ENCODE measurements at places on chromosomes 13 and 19. TPM values are rescaled to one million over a fixed set of nuclear protein-coding genes. Genes with fewer than 3 reads are reported as not detected.

DNA sequence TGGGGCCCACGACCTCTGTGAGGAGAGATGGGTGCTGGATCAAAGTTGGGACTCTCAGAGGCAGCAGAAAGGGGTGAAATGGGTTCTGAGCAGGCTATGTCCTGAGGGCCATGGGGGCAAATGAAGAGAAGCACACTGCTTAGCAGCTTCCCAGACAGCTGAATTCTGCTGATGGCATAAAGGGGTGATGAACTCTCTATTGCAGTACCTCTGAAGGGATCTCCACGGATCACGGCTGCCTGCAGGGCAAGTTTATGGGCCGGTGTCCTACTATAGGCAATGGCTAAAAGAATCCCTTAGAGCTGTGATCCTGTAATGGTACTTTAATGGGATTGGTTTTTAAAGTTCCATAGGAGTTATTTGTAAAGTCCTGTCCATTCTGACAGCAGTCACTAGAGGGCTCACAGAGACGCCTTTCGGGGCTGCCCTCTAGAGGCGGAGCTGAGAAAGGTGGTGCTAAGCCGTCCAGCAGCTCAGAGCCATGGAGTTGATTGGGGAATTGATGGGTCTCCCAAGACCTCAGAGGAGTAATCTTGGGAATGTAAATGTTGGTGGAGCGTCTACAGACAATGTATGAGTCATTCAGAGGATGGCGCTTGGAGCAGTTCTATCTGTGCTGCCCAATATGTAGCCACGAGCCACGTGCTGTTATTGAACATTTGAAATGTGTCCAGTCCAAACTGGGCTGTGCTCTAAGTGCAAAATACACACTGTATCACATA lies 287.3 kb downstream of the COG6 start:
- H3K27me3 ChIP-seq = no peaks in the 10 kb centered on the region
- H3K4me1 ChIP-seq = no peaks in the 10 kb centered on the region
- H3K36me3 ChIP-seq = no peaks in the 10 kb centered on the region
- no peak overlapping the region for H3K4me3 ChIP-seq
- peak; percentile 79 for DNase-seq
- H3K27ac ChIP-seq = no peak overlapping the region

GRCh38 chr19:38385804-38386257 lies 2.0 kb downstream of the GGN start:
- no peak overlapping the region for H3K27ac ChIP-seq
- H3K4me3 ChIP-seq = no peak overlapping the region
- peaks cover 23% of the 10 kb centered on the region for H3K4me1 ChIP-seq
- no peak for DNase-seq
- no peaks in the 10 kb centered on the region for H3K27me3 ChIP-seq
- H3K36me3 ChIP-seq = no peaks in the 10 kb centered on the region

- H3K27me3 ChIP-seq = no peaks in the 10 kb centered on the region
- H3K27ac ChIP-seq = no peak overlapping the region
- no peaks in the 10 kb centered on the region for H3K36me3 ChIP-seq
- no peak overlapping the region for H3K4me3 ChIP-seq
- no peaks in the 10 kb centered on the region for H3K4me1 ChIP-seq
- DNase-seq = no peak
These were observed 38.4 kb downstream of the RFX2 start for GRCh38 chr19:6071875-6072274.

- H3K4me3 ChIP-seq = no peak overlapping the region
- DNase-seq = no peak
- H3K27me3 ChIP-seq = no peaks in the 10 kb centered on the region
- H3K27ac ChIP-seq = no peak overlapping the region
- H3K4me1 ChIP-seq = peaks cover 2% of the 10 kb centered on the region
These were observed 6.3 kb upstream of the RDH13 start for GRCh38 chr19:55068950-55069864.

DNA sequence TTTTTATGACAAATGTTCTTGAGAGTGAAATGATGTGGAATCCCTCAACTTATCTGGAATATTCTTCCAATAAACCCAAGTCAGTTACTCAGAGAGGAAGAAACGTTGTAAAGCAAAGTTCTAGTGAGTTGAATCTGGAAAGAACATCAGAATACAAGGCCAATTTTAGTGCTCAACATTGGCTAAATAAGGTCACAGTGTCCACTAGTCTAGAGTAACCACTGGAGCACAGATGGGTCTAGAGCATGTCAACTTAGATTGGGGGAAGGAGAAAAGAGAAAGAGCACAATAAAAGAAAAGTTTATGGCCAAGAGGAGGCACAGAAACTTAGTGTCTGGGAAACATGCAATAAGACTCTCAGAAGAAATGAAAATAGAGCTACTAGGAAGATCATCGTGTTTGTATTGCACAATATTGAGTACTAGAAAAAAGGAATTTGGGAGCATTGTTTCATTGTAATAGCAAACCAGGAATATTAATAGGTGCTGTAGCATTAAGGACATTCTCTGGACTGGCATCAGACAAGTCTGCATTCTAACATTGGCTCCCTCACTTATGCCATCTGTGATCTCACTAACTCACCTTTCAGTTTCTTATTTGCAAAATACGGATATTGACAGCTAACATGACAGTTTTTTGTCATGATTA lies 1318.5 kb downstream of the PCDH9 start:
- H3K4me1 ChIP-seq = peaks cover 4% of the 10 kb centered on the region

GRCh38 chr13:20714161-20714560 lies 10.7 kb downstream of the IL17D start:
- H3K4me3 ChIP-seq = no peak overlapping the region
- H3K4me1 ChIP-seq = peaks cover 11% of the 10 kb centered on the region
- H3K27me3 ChIP-seq = no peaks in the 10 kb centered on the region
- no peaks in the 10 kb centered on the region for H3K36me3 ChIP-seq
- H3K27ac ChIP-seq = peak overlapping the region; percentile 78
- DNase-seq = no peak

GRCh38 chr13:86960876-86961275 lies 710.3 kb upstream of the SLITRK5 start:
- no peaks in the 10 kb centered on the region for H3K36me3 ChIP-seq
- no peaks in the 10 kb centered on the region for H3K4me1 ChIP-seq
- no peak for DNase-seq

DNA sequence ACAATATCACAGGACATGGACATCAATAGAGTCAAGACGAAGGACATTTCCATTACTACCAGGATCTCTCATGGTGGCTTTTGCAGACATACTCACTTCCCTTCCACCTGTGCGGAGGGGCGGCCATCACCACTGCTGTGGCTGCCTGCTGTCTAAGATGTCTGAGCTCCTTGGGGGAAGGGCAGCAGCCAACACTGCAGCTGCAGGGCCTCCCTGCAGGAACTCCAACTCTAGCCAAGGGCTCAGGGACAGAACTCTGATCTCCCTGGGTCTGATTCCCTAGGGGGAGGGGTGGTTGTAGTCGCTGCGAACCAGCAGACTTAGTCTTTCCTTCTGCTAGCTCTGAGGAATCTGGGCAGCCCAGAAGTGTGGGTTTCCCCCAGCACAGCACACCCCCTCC lies 78.9 kb upstream of the ANKRD10 start:
- no peaks in the 10 kb centered on the region for H3K4me1 ChIP-seq
- DNase-seq = no peak
- H3K4me3 ChIP-seq = no peak overlapping the region
- H3K27ac ChIP-seq = no peak overlapping the region

- no peaks in the 10 kb centered on the region for H3K27me3 ChIP-seq
- DNase-seq = no peak
- no peak overlapping the region for H3K27ac ChIP-seq
- H3K4me3 ChIP-seq = no peak overlapping the region
These were observed 67.4 kb downstream of the GGACT start for GRCh38 chr13:100520936-100521850.

- H3K36me3 ChIP-seq = no peaks in the 10 kb centered on the region
- no peaks in the 10 kb centered on the region for H3K27me3 ChIP-seq
- H3K4me1 ChIP-seq = peaks cover 8% of the 10 kb centered on the region
- no peak for DNase-seq
- peak overlapping the region; percentile 15 for H3K27ac ChIP-seq
- H3K4me3 ChIP-seq = no peak overlapping the region
These were observed 9.2 kb upstream of the CLIP3 start for GRCh38 chr19:36041831-36042230.

GRCh38 chr13:53137779-53138178 lies 109.2 kb downstream of the OLFM4 start:
- no peak overlapping the region for H3K4me3 ChIP-seq
- DNase-seq = no peak
- no peaks in the 10 kb centered on the region for H3K27me3 ChIP-seq
- H3K27ac ChIP-seq = no peak overlapping the region
- no peaks in the 10 kb centered on the region for H3K36me3 ChIP-seq

DNA sequence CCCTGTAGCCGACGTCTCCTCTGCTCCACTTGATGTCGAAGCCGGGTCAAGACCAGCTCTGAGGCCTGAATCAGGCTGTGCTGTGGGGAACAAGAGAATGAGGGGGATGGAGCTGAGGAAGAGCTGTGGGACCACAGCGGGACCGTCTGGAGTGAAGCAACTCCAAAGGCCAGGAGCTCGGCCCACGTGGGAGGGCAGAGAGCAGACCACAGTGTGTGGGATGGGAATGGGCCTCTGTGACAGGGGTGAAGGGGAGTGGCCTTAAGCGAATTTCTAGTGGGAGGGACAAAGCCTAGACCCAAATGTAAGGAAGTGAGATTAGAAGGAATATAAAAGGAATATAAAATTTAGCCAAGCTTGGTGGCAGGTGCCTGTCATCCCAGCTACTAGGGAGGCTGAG lies 3.8 kb upstream of the SLC8A2 start:
- no peaks in the 10 kb centered on the region for H3K27me3 ChIP-seq
- H3K4me1 ChIP-seq = peaks cover 13% of the 10 kb centered on the region

GRCh38 chr19:47056411-47056810 lies 8.0 kb upstream of the TMEM160 start:
- no peaks in the 10 kb centered on the region for H3K4me1 ChIP-seq
- H3K4me3 ChIP-seq = no peak overlapping the region
- no peak for DNase-seq
- no peaks in the 10 kb centered on the region for H3K27me3 ChIP-seq
- no peak overlapping the region for H3K27ac ChIP-seq
- H3K36me3 ChIP-seq = no peaks in the 10 kb centered on the region

GRCh38 chr19:55173714-55174409 lies 6.2 kb downstream of the SYT5 start:
- peak; percentile 77 for DNase-seq
- H3K36me3 ChIP-seq = no peaks in the 10 kb centered on the region
- peaks cover 4% of the 10 kb centered on the region for H3K4me1 ChIP-seq
- no peaks in the 10 kb centered on the region for H3K27me3 ChIP-seq

DNA sequence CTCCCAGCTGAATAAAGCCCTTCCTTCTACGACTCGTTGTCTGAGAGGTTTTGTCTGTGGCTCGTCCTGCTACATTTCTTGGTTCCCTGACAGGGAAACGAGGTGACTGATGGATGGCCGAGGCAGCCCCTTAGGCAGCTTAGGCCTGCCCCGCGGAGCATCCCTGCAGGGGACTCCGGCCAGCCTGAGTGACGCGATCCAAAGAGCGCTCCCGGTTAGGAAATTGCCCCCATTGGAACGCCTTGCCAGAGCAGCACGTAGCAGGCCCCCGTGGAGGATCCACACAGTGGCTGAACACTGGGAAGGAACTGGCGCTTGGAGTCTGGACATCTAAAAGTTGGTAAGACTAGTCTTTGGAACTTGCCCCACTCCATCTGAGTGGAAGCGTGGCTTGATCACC lies 296.8 kb upstream of the SGCG start:
- no peak overlapping the region for H3K27ac ChIP-seq
- H3K27me3 ChIP-seq = no peaks in the 10 kb centered on the region
- no peaks in the 10 kb centered on the region for H3K36me3 ChIP-seq
- DNase-seq = no peak
- H3K4me3 ChIP-seq = no peak overlapping the region

GRCh38 chr19:2166741-2167738 lies 3.3 kb downstream of the DOT1L start:
- no peak overlapping the region for H3K4me3 ChIP-seq
- no peaks in the 10 kb centered on the region for H3K36me3 ChIP-seq
- peaks cover 64% of the 10 kb centered on the region for H3K4me1 ChIP-seq
- peak overlapping the region; percentile 89 for H3K27ac ChIP-seq

- DNase-seq = no peak
- no peaks in the 10 kb centered on the region for H3K27me3 ChIP-seq
- no peaks in the 10 kb centered on the region for H3K4me1 ChIP-seq
- H3K27ac ChIP-seq = no peak overlapping the region
These were observed 243.5 kb downstream of the ITGBL1 start for GRCh38 chr13:101695870-101696516.

DNA sequence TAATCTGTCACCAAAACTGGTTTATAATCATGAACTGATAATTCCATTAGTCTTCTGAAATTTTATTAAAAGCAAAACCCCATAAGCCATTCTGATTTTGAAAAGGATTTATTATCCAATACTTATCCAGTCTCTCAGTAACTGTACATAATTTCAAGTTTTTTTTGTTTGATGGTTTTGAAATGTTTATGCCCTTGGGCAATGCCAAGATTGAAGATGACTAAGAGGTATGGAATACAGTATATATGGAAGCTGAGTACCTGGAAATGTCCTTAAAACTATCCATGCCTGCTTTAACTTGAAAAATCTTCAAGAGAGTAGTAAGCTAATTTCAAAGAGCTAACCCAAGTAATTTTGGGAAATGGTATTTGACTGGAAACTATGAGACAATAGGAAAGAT lies 1.8 kb upstream of the NEK5 start:
- no peak for DNase-seq
- no peaks in the 10 kb centered on the region for H3K4me1 ChIP-seq
- H3K36me3 ChIP-seq = no peaks in the 10 kb centered on the region

- peak overlapping the region; percentile 99 for H3K27ac ChIP-seq
- peaks cover 20% of the 10 kb centered on the region for H3K4me1 ChIP-seq
- H3K27me3 ChIP-seq = no peaks in the 10 kb centered on the region
- H3K36me3 ChIP-seq = no peaks in the 10 kb centered on the region
- H3K4me3 ChIP-seq = peak overlapping the region; percentile 100
These were observed 1.4 kb downstream of the ANKRD10 start for GRCh38 chr13:110913322-110914080.

DNA sequence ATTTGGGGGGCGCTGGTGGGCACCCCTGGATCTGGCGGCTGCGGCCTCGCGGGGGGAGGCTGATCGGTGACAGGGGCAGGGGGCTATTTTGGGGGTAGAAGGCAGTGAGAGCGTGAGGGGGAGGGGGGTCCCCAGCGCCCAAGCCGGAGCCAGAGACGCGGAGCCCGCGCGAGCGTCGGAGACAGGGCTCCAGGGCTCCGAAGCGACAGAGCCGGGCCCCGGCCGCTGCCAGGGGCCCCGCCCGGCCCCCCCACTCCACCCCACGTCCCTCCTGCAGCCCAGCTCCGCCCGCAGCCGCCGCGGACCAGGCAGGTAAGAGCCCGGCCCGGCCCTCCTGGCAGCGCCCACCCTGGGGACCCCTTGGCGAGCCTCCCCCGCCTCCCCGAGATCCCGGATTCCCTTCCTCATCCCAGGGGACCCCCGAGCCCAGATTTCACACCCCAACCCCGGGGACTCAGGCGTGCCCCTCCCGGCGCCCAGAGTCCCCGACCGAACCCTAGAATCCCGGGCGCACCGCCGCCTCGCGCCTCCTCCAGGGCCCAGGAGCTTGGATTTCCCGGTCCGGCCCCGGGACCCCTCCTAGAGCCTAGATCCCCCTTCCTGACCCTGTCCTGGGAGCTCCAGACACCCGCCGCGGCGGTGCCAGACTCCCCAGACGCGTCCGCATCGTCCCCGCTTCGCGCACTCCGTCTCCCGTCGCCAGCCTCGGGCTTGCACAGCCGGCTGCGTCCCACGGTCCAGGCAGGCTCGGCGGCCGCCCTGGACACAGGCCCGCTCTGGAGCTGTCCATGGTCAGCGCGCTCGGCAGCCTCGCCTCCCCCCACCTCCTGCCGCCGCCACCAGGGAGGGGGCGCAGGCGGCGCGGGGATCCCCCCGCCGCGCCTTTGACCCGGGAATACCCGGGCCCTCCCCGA lies at the start of gene PPFIA3:
Gene PPFIA3, plus strand, starts transcription at position 134 of the 914 bp plus-strand sequence. CDS start 8,330 bp downstream, outside the sequence.
- H3K27me3 ChIP-seq = no peaks in the 10 kb centered on the region
- H3K4me1 ChIP-seq = peaks cover 22% of the 10 kb centered on the region
- H3K27ac ChIP-seq = peak within 1 kb of the TSS; percentile 94
- no peaks in the 10 kb centered on the region for H3K36me3 ChIP-seq
- peak; percentile 77 for DNase-seq

KLK7 gene
- 0.71 TPM for total RNA-seq

SIGLEC10 gene
- 0.87 TPM for total RNA-seq

BEST2 gene
- 0.87 TPM for total RNA-seq

SLC1A6 gene
- total RNA-seq = 336 TPM

EFNA2 gene
- total RNA-seq = 1.5 TPM
